ENCODE measurements at places on chromosomes 13 and 19.
A peak's percentile ranks its signal among the peaks of the same experiment; 100 is the strongest.

- no peak for DNase-seq
These were observed 5.0 kb upstream of the PTGER1 start for GRCh38 chr19:14479975-14480699.

GRCh38 chr13:21973437-21974125, 302.7 kb downstream of the FGF9 start:
- no peak for DNase-seq

GRCh38 chr13:40060296-40061007, 405.0 kb downstream of the COG6 start:
- peak; percentile 25 for DNase-seq

DNA sequence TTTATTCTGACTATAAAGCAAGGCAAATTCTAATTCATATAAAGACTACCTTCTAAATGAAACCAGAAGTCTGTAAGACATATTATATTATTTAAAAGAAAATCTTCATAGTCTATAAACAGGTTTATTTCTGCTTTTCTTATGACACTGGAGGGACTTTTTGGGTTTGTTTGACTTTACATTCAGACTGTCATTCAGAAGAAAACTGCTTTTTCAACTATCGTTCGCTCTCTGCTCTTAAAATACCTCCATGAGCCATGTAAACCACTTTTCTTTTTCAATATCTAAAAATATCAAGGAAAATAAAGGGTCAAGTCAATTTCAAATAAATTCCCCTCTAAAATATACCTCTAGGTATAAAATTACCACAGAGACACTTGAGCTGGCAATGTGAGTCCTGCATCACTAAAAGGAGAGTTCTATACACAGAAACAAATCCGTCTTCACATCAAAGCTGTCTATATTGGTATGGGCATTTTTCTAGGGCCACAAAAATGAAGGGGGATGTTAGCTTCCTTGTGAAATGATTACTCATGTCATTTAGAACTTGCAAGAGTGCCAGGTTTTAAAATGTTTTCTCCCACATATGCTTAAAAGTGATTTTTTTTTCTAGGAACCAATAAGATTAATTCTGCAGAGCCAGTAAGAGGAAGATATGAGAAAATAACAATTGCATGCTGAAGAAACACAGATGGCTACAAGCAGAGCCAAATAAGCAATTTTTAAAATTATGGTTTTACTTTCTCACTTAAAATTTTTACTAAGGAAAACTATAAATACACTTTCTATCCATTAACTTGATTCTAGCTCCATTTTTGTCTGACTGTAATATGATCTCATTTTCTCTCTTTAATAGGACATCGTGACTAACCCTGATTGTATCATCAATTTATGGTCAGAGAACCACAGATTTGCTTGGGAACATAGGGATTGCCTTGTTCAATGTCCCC, 181.8 kb downstream of the TBC1D4 start:
- no peak for DNase-seq

DNA sequence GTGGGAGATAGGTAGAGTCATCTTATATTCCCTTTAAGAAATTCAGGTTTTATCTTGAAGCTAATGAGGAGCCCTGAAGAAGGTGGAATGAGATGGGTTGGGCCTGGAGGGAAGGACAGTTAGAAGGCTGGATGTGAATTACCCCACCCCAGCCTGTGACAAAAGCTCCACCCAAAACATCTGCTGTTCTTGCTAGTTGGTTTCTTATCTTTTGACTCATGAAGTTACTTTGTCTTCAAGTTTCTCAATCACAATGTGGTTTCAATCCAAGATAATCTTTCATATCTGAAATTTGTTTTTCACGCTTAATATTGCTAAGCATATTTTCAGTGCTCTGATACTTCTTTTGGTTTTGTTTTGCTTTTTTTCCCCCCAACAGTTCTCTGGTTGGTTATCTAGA, 38.3 kb upstream of the HMGB1 start:
- DNase-seq = no peak

- DNase-seq = no peak
These were observed 19.9 kb downstream of the PPP5C start for GRCh38 chr19:46366620-46367292.

DNA sequence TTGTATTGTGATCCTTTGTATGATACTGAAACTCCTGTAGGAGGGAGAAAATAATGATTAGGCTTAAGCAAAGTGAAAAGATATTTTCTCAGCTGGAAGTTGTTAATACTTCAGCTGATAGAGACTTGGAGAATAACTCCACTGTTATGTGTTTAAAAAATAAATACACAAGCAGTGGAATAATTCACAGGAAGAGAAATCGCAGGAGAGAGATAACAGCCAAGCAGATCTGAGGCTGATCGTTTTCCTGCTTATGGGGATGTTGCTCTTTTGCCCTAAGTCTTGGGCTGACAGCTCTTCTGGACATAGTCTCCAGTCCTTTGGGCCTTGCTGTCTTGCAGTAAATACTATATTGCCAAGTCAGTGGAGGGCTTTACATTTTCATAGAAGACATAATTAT, 93.3 kb downstream of the OLFM4 start:
- DNase-seq = no peak

GRCh38 chr13:33683376-33683775, 134.6 kb upstream of the RFC3 start:
- DNase-seq = no peak

- no peak for DNase-seq
These were observed 15.8 kb upstream of the ARHGEF7 start for GRCh38 chr13:111099290-111099689.

DNA sequence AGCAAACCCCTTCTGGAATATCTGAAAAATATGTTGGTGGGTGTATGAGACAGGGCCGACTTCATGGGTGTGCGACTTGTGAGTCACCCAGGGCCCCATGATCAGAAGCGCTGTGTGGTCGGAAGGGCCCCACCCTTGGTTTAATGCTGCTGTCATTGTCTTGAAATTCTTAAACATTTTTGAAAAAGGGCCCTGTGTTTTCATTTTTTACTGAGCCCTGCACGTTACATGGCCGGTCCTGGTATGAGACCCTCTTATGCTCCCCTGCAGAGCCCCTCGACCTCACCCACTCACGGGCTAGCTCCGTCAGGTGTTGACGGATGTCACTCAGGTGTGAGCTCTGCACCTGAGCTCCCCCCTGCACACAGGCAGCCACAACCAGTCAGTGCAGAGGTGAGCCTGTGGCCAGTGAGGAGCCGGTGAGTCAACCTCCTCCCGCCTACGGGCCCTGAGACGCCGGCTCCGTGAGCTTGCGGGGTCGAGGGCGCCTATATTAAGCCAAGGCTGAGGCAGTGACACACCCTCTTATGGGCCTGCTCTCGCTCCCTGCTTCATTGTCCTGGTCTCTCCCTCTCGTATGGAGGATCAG, 27.7 kb downstream of the GADD45B start:
- no peak for DNase-seq

DNA sequence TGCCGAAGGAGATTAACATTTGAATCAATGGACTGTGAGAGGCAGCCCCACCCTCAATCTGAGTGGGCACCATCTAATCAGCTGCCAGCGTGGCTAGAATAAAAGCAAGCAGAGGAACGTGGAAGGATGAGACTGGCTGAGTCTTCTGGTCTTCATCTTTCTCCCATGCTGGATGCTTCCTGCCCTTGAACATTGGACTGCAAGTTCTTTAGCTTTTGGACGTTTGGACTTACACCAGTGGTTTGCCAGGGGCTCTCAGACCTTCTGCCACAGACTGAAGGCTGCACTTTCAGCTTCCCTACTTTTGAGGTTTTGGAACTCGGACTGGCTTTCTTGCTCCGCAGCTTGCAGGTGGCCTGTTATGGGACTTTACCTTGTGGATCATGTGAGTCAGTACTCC, 14.7 kb downstream of the NHLRC3 start:
- DNase-seq = no peak

DNA sequence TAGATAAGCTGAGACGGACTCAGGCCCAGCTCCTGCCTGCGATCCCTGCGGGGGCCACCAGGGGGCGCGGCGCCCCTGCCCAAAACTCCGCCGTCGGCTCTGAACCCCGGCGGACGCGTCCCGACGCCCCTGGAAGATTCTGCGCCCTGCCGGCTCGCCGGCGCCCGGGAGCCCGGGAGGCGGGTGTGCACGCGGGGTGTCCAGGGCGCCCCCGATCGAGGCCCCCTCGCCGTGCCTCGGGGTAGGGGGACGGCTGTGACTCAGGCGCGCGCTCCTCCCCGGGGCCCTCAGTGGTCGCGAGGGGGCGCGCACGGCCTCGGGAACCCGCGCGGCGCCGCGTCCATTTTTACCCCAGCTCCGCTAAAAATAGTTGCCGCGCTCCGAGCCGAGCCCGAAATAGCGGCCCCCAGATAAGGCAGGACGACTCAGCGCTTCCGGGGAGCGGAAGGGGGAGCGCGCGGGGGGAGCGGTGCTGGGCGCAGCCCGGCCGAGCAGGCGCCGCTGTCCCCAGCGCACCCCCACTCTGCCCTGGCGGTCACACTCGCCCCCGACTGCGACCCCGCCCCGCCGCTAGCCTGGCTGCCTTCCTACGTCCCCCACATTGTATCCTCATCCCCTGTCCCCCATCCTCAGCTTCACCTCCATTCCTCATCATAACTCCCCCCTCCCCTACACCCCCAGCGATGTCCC, 16.0 kb upstream of the ERCC1 start:
- peak; percentile 67 for DNase-seq

GRCh38 chr19:16914421-16914820, 25.6 kb downstream of the F2RL3 start:
- no peak for DNase-seq
